A549 treated with GW870086 at 1 μM for 4 hours (cell line): ENCODE measurements at places on chromosomes 12 and 14. TPM values are rescaled to one million over a fixed set of nuclear protein-coding genes. Genes with fewer than 3 reads are reported as not detected.

The SAMD4A gene
- 7.5 to 10.2 TPM (median 9.1 TPM) in 5 replicates for total RNA-seq

The C2CD5 gene
- 11.1 to 14.2 TPM (median 13.4 TPM) in 5 replicates for total RNA-seq

The SDR9C7 gene
- 0.09 TPM in 1 of 5 replicates, not detected in the others for total RNA-seq

The GLIPR1L2 gene
- 0.11 to 0.24 TPM (median 0.22 TPM) in 5 replicates for total RNA-seq

The ESYT1 gene
- total RNA-seq: 63.1 to 68.1 TPM (median 65.7 TPM) in 5 replicates

The RERG gene
- 0.09 to 0.20 TPM (median 0.13 TPM) in 5 replicates for total RNA-seq

The CDK2 gene
- total RNA-seq: 49.1 to 57.5 TPM (median 55.2 TPM) in 5 replicates

The PRR4 gene
- 0.51 to 4.2 TPM (median 2.0 TPM) in 5 replicates for total RNA-seq

The C14orf39 gene
- total RNA-seq: 0.29 TPM in 1 of 5 replicates, not detected in the others

The CIPC gene
- total RNA-seq: 5.5 to 8.6 TPM (median 7.6 TPM) in 5 replicates

The SLC2A3 gene
- 3.2 to 3.7 TPM (median 3.2 TPM) in 5 replicates for total RNA-seq

The MFAP5 gene
- total RNA-seq: 0.06 to 0.14 TPM (median 0.10 TPM) in 3 of 5 replicates, not detected in the others

The FLVCR2 gene
- total RNA-seq: 5.4 to 6.8 TPM (median 6.4 TPM) in 5 replicates

The KCNH3 gene
- 1.2 to 3.2 TPM (median 2.8 TPM) in 5 replicates for total RNA-seq

The STXBP6 gene
- total RNA-seq: 2.1 to 2.7 TPM (median 2.5 TPM) in 5 replicates

The INSM2 gene
- 0.03 to 0.11 TPM (median 0.05 TPM) in 3 of 5 replicates, not detected in the others for total RNA-seq

The SEL1L gene
- 13.9 to 27.6 TPM (median 24.5 TPM) in 5 replicates for total RNA-seq

The KCNC2 gene
- not detected in 5 replicates for total RNA-seq

The SUDS3 gene
- total RNA-seq: 12.8 to 16.6 TPM (median 15.0 TPM) in 5 replicates

The PPP1R1A gene
- total RNA-seq: 0.21 to 0.24 TPM in 2 of 5 replicates, not detected in the others

The ANKRD33 gene
- total RNA-seq: not detected in 5 replicates

The RPL10L gene
- total RNA-seq: not detected in 5 replicates

The NOS1 gene
- 0.40 to 0.64 TPM (median 0.58 TPM) in 5 replicates for total RNA-seq

The ARMH4 gene
- 0.36 to 0.64 TPM (median 0.49 TPM) in 5 replicates for total RNA-seq

The MYF5 gene
- not detected in 5 replicates for total RNA-seq

The LRRIQ1 gene
- 0.47 to 1.3 TPM (median 1.0 TPM) in 5 replicates for total RNA-seq

The MIP gene
- total RNA-seq: 0.14 TPM in 1 of 5 replicates, not detected in the others

The TAS2R9 gene
- total RNA-seq: not detected in 5 replicates

The KRT85 gene
- not detected in 5 replicates for total RNA-seq

The DPY19L2 gene
- total RNA-seq: 1.2 to 1.8 TPM (median 1.6 TPM) in 5 replicates

The LUM gene
- total RNA-seq: 0.28 to 0.51 TPM (median 0.31 TPM) in 4 of 5 replicates, not detected in the other

The MUCL1 gene
- total RNA-seq: not detected in 5 replicates

The PPM1H gene
- 7.5 to 9.2 TPM (median 7.8 TPM) in 5 replicates for total RNA-seq

The CHFR gene
- total RNA-seq: 19.7 to 24.4 TPM (median 22.6 TPM) in 5 replicates

The TRIM9 gene
- 11.0 to 16.4 TPM (median 15.6 TPM) in 5 replicates for total RNA-seq

The RNASE3 gene
- not detected in 5 replicates for total RNA-seq

The OAS2 gene
- 0.13 to 0.63 TPM (median 0.18 TPM) in 5 replicates for total RNA-seq

The CACNB3 gene
- 30.6 to 48.3 TPM (median 34.2 TPM) in 5 replicates for total RNA-seq

The SELPLG gene
- 0.63 to 1.1 TPM (median 1.1 TPM) in 5 replicates for total RNA-seq

The PTPRQ gene
- total RNA-seq: 0.01 to 0.02 TPM in 2 of 5 replicates, not detected in the others

The EGLN3 gene
- total RNA-seq: 4.8 to 6.5 TPM (median 5.3 TPM) in 5 replicates

The COCH gene
- total RNA-seq: 20.7 to 27.1 TPM (median 24.3 TPM) in 5 replicates

The PMCH gene
- not detected in 5 replicates for total RNA-seq

The TCL1A gene
- total RNA-seq: not detected in 5 replicates

The CDKN3 gene
- total RNA-seq: 76.4 to 82.2 TPM (median 79.0 TPM) in 5 replicates

The PRIMA1 gene
- 0.22 to 0.35 TPM (median 0.31 TPM) in 5 replicates for total RNA-seq

The GALNT9 gene
- 4.8 to 7.7 TPM (median 6.2 TPM) in 5 replicates for total RNA-seq

The ABCD2 gene
- total RNA-seq: not detected in 5 replicates

The CLEC4D gene
- total RNA-seq: not detected in 5 replicates

The TTC6 gene
- total RNA-seq: 0.18 to 0.75 TPM (median 0.50 TPM) in 4 of 5 replicates, not detected in the other

The ABCC9 gene
- total RNA-seq: 0.01 TPM in 1 of 5 replicates, not detected in the others

The ALDH2 gene
- 69.5 to 98.4 TPM (median 89.7 TPM) in 5 replicates for total RNA-seq

The RBMS2 gene
- total RNA-seq: 8.6 to 11.0 TPM (median 10.8 TPM) in 5 replicates
